ENCODE measurements at places on chromosomes 5 and 9.

DNA sequence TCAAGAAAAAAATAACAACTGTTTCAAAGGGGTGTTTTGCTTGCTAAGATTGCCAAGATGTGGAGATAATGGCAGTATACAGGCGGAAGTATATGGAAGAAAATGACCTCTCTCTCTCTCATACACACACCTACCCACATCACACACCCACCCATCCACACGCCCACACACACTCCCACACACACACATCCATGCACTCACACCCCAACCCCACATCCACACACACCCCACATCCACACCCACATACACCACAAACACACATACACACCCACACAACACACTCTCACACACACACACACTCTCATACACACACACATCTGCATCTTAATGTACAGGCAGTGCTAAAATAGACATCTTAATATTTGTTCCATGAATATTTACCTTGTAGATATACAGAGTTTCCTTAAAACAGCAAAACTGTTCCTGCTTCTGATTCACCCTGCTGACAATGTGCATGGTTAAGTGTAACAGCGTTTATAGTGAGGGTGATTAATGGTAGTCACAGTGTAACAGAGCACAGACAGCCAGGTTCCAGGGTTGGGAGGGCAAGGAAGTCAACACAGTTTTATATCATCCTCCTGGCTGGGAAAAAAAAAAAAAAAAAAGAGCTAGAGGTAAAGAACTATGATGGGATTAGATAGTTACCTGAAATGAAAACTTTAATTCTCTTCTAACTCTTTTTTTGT, 8.3 kb downstream of the BHMT2 start:
- no peak for DNase-seq

DNA sequence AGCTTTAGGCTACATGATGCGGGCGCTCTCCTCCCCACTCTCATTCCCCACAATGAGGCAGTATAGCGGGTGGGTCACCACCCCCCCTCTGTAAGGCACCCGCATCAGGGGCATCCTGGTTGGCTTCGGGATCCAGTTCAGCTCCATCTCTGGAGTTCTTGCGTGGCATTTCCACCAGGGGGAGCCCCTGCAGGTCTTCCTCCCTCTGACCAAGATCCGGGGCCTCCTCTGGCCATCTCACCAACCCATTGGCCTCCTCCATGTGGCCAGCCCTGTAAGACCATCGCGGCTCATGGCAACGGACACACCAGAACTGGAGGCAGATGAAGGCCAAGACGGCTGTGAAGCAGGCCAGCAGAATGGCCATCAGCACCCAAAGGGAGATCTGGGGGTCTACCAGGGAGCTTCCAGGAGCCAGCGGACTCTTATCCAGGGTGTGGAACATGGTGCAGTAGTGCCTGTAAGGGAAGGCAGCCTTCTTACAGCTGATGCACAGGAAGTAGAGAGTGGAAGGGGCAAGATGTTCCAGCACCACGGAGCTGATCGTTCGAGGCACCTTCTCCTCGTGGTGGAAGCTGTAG, 77.0 kb downstream of the CYFIP2 start:
- DNase-seq = peak; percentile 52

GRCh38 chr5:44945743-44946142, 137.0 kb downstream of the MRPS30 start:
- DNase-seq = no peak

- DNase-seq = no peak
These were observed 10.9 kb upstream of the ASS1 start for GRCh38 chr9:130433947-130434262.

DNA sequence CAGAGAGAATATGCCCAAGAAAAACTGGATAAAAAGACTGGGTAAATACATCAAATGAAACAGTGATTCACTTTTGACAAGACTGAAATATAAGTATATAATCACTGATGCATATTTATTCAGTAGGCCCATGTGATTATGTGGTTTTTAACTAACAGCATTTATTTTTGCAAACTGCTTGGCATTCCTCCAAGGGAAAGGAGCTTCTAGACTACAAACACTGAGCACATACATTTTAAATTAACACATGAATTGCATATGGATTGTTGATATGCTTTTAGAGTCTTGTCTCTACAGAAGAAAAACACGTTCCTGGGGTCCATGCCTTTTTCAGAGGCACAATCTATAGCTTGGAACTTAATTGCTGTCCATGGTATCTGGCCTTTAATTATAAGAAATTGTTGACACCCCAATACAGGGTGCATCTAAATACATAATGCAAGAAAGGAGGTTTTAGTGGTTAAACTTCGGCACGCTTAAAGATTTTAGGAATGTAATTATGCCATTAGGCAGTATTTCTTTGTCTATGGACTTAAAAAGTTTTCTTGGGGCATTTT, 6.9 kb upstream of the MEIKIN start:
- DNase-seq = no peak

- DNase-seq = no peak
These were observed 2.9 kb downstream of the RPS23 start for GRCh38 chr5:82275216-82275664.

DNA sequence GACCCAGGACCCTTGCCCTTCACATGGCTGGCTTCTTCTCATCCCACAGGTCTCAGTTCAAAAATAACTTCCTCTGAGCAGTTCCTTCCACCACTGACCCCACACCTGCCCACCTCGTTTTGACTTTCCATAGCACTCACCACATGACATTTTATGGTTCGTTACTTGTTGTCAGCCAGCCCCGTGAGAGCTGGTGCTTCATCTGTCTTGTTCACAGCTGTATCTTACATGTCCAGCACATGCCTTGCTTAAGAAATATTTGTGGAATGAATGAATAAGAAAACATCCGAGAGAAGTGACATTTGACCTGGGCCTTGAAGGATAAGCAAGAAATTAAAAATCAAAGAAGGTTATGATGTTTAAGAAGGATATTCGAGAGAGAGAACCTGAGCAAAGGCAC, 193.9 kb downstream of the RFK start:
- DNase-seq = no peak

- DNase-seq = peak; percentile 74
These were observed 134.3 kb downstream of the CDH18 start for GRCh38 chr5:19853616-19854240.

DNA sequence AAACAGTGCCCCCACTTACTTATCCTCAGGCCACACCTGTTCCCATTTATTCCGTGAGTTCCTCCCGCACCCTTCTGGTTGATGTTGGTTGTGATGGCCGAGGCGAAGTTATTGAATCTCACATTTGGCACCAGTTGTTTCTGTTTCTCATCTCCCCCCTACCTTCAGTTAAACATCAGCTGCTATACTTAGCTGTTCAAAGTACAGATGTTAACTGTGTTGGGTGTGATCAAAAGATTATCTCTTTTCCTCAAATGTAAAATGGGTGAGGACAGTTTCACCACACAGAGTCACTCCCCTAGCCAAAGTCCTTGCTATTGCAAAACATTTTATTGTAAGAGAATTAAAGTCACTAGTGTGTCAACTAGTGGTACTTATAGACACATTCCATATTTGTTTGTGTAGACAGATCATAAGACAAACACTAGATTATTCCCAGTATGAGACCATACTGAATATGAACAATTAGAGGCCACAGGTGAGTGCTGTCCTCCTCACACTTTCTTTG, 43.2 kb upstream of the PRSS3 start:
- no peak for DNase-seq

- no peak for DNase-seq
These were observed 73.9 kb downstream of the VAV2 start for GRCh38 chr9:133918111-133918813.

DNA sequence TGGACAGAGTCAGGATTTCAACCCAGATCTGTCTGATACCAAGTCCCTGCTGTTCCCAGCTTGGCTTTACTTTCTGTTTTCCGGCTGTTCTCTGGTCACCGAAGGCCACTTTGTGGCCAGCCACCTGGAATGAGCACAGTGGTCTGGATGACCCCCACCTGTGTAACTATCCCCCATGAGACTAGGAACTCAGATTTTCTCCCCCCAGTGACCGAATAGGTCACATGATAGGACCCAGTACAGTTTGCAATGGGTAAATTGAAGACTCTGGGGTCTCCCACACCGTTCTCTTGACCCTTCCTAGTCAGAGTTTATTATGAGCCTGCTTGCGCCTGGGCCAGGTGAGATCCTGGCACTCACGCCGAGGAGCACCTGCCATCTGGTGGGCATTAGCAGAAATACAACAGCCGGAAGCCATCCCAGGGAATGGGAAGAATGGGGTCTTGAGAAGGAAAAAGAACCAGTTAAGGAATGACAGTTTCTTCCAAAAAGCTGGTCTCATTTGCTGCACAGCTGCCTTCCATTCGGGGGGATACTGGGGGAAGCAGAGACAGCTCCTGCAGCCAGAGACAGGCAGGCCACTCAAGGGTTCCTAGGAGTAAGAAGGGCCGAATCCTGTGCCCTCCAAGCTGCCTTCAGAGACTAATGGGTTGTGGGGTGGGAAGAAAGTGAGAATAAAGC, 7.1 kb downstream of the PHYHD1 start:
- DNase-seq = peak; percentile 74

DNA sequence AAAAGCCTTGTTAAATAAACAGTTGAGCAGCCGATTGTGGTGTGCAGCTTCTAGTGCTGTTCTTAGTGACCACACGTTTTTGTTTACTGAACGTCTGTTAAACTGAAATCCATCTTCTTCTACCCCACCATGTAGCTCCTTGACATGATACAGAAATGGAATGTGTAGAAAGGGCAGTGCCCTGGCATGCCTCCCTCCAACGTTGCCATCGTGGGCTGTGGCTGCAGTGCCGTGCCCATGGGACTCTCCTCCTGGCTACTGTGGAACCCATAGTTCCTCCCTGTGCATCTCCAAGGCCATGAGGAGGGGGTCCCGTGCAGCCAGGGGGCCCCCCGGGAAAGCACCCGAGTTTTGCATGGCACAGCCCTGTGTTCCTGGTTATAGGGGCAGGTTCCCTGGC, 23.3 kb upstream of the TGFBI start:
- DNase-seq = no peak

Measured in Daoy (cell line).